Large intestine (tissue), 12 donors: ENCODE measurements at places on chromosomes 5 and 9. TPM values are rescaled to one million over a fixed set of nuclear protein-coding genes. Genes with fewer than 3 reads are reported as not detected.

- no peak for DNase-seq
Observed at GRCh38 chr9:38103340-38103739, 34.3 kb upstream of the SHB start.

- DNase-seq: no peak
Observed at GRCh38 chr9:132854832-132855231, 23.3 kb downstream of the AK8 start.

DNA sequence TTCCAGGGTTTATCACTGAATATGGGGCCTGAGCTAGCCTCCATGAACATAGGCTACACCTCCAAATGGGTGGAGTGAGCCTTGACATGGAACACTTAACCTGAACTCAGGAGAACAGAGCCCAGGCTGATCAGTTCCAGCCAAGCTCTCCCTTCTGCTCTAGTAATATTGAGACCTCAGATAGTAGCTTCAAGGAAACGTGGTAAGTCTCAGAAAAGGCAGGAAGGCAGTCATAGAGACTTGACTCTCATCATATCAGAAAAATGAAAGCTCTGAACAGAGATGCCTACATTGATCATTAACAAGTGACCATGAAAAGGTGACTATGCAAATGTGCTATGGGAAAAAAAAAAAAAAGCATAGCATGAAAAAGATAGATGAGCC is 40.5 kb upstream of the MYO10 start:
- no peak for DNase-seq

DNA sequence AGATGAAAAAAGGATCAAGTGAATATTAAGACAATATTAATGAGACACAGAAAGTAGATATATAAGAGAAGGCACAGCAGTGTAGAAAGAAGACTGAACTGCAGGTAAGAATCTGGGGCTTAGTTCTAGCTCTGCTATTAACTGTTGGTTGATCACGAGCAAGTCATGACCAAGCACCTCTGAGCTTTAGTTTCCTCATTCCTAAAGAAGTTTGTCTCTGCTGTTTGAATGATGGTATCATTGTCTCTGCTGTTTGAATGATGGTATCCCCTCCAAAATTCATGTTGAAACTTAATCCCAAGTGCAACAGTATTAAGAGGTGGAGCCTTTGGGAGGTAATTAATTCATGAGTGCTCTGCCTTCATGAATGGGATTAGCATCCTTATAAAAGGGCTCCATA is 2.5 kb upstream of the NME5 start:
- DNase-seq: no peak

Gene ZFYVE16
- polyA plus RNA-seq: 34.5 TPM

DNA sequence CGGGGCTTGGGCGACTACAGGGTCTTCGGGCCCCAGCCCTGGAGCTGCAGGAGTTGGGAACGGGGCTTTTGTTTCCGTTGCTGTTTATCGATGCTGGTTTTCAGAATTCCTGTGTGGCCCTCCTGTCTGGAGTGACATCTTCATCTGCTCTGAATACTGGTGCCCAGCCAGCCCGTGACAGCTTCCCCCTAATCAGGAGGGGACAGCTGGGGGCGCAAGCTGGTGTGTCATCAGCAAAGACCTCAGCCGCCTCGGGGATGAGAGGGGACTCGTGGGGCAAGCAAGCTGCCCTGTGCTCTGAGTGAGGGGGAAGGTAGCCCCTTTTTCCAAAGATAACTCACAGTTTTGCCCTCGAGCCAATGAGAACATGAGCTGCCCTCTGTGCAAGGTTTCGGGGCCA is 110.7 kb downstream of the RXRA start:
- no peak for DNase-seq

GRCh38 chr5:93626801-93627200 is 43.8 kb downstream of the NR2F1 start:
- no peak for DNase-seq

Gene STKLD1
- polyA plus RNA-seq: 2.4 TPM
